HAP-1 (cell line): ENCODE measurements at places on chromosomes 1 and 21.

DNA sequence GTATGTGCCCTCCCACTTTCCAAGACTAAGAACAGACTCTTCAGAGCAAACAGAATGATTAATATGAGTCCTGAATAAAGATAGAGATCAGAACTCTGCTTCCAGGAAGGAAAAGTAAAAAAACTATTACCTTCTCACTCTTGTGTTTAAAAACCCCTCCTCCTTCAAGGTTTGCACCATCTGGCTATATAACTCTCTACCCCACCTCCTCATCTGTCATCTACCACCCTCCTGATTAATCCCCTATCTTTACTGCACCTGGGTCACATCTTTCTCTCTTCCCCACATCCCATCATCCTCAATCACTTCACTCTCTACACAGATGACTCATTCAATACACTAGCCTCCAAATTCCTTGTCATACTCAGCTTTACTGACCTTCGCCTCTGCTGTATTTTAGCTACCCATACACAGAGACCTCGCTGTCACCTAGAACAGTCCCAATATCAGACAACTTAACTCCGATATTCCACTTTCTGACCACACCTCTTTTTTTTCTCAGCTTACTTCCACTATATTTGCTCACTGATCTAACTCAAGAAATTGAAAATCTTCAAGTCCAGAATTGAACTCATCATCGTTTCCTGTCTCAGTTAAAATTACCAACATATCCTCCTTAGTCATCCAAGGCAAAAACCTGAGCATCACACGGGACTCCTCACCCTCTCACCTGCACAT is 3.7 kb downstream of the SCMH1 start:
- no peak for DNase-seq

DNA sequence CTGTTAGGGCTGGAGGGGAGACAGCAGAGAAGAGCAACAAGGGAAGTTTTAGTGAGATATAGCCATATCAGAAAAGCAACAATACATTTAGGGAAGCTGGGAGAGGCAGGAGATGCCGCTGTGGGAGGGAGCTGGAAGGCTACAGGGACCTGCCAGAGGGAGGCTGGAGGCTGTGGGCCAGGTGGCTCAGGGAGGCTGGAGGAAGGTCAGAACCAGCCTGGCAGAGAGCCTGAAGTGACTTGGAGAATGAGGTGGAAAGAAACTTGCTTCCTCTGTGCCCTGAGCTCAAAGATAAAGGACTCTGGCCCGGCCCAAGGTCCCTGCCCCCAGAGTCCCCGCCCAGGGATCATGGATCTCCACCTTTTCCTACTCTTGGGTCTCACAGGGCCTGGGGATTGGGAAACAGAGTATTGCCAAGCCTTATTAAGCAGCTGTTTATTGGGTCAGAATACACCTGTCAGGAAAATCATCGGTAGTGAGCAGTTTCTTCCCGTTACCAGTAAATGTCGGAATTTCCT is 85.9 kb downstream of the KIF26B start:
- DNase-seq = no peak

- DNase-seq = no peak
Observed at GRCh38 chr1:87795615-87796337, 467.1 kb downstream of the LMO4 start.

DNA sequence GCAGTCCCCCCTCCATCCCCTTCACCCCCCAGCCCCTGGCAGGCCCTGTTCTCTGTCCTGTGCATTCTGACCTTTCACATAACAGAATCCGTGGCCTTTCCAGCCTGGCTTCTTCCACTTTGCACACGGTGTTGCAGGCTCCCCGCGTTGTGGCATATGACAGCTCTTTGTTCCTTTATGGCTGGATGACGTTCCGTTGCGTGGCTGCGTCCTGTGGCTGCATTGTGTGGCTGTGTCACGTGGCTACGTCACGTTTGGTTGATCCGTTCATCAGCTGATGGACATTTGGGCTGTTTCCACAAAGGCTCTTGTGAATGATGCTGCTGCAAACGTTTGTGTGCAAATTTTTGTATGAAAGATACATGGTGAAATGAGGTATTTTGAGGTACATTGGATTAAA is 53.3 kb downstream of the PDE9A start:
- no peak for DNase-seq

- DNase-seq = no peak
Observed at GRCh38 chr1:241706257-241706656, 54.2 kb downstream of the WDR64 start.

GRCh38 chr1:25794325-25794724 is 5.7 kb upstream of the SELENON start:
- DNase-seq = no peak

DNA sequence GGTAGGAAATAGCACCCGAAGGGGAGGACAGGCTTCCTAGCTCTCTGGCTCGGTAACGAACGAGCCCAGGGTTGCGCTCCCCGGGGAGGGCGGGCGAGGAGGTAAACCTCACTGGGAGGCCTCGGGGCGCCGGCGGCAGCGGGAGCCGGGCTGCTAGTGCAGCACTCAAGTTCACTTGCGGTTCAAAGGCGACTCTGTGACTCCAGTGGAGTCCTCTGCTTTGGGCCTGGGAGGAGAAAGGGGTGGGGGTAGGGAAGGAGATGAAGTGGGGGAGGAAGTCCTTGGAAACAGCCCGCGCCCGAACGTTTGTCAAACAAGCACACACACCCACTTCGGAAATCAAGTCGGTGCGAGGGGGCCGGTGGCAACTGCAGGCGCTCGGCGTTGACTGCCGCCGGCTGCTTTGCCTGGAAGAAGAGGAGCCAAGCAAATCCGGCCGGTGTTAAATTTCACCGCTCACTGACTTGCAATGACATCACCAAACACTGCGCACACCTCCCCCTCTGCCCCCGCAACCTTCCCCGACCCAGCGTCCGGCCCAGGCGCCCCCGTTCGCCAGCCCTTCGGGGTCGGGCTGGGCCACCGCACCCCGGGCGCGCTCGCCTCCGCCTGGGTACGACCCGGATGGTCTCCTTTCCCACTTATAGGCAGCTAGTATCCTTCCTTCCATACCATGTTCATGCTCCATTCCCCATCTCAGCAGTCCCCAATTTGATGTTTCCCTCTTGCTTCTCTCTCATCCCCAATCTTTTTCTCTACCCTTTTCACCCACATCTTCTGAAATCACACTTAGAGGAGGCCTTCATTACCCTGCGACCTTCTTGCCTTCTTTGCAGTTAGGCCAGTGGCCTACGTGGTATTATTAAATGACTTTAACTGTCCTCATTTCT is at the start of gene COL24A1:
Gene COL24A1 (minus strand): TSS at position 207 of the 890 bp plus-strand sequence. CDS start 376 bp downstream, outside the sequence.
- peak; percentile 84 for DNase-seq

DNA sequence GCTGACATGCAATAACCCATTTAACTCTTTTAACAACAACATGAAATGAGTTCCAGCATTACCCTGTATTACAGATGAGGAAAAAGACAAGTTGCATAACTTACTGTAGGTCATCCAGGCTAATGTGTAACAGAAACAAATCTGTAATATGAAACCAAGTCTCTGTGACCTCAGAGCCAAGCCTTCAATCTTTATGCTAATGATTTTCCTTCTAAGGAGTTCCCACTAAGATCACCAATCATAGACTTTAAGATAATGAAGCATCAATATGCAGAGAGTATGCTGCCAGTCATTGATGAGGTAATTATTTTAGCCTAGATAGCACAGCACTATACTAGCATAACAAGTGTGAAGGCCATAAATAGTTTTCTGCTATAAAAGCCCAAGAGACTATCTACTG is 35.6 kb upstream of the RNPC3 start:
- DNase-seq = peak; percentile 8

DNA sequence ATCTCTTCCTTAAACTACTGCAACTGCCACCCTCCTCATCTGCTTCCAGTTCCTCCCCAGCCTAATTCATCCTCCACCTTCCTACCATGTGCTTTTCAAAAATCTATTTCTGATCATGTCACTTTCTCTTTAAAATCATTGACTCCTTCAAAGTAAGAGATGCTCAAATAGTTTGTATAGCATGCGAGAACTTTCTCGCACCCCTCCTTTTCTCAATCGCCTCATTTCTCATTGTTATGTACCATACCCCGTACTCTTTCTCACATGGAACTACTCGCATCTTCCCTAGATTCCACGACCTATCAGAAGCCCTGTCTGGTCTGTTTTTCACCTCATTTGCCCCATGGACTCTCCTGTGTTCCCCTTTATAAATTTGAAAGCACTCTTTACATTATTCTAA is 238.2 kb downstream of the NRIP1 start:
- no peak for DNase-seq

DNA sequence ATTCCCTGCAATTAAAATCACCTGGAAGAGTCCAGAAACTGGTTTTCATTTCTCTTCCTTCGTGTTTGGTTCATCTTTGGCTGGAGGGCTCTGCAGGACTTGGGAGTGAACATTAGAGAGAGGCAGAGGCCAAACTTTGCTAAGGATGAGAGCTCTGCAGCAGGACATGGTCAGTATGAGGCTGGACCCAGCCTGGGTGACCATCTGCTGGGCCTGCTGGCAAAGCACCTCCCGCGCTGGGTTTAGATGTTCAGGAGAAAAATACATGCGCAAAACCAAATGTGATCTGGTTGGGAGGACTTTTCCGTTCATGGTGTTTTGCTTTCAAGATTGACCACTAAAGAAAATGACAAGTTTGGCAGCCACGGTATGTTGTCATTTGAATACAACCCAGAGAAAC is 15.9 kb downstream of the KAZN start:
- DNase-seq = no peak
